WTC11 (cell line): ENCODE measurements at places on chromosomes 2 and 18.
A peak's percentile ranks its signal among the peaks of the same experiment; 100 is the strongest.

GRCh38 chr2:66387016-66387753, 47.7 kb upstream of the MEIS1 start:
- H3K27ac ChIP-seq: no peak overlapping the region
- no peak for DNase-seq
- H3K27me3 ChIP-seq: no peaks in the 10 kb centered on the region
- peaks cover under 1% of the 10 kb centered on the region; the same call in 1 of the 2 replicates for H3K36me3 ChIP-seq

GRCh38 chr2:215749092-215749957, 264.0 kb downstream of the MREG start:
- DNase-seq: no peak
- H3K4me3 ChIP-seq: no peak overlapping the region
- no peaks in the 10 kb centered on the region for H3K4me1 ChIP-seq
- no peak overlapping the region for H3K27ac ChIP-seq
- H3K27me3 ChIP-seq: no peaks in the 10 kb centered on the region

DNA sequence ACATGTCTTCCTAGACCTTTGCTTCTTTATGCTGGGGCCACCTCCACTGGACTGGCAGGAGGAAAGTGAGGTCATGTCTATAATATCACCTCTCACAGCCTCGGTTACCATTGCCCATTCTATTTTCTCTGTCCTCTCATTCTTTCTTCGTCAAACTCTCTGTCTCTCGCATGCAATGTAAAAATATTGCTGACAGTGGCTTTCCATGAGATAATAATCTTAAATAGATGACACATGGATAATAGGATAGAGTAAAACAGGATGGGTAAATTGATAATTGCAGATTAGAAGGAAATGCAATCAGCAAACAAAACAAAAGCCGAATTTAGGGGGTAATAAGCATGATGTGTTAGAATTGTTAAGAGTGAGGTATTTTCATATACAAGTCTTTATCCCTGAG, 215.7 kb upstream of the PARD3B start:
- no peaks in the 10 kb centered on the region for H3K36me3 ChIP-seq
- H3K4me3 ChIP-seq: no peak overlapping the region
- no peaks in the 10 kb centered on the region for H3K27me3 ChIP-seq

DNA sequence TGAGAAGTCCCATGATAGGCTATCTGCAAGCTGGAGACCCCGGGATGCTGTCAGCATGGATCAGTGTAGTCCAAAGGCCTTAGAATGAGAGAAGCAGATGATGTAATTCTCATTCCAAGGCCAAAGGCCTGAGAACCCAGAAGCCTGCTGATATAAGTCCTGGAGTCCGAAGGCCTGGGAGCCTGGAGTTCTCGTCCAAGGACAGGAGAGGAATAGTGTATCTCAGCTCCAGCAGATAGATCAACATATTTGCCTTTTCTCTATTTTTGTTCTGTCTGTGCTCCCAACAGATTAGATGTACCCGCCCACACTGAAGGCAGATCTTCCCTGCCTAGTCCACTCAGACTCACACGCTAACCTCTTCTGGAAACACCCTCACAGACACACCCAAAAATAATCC, 454.9 kb upstream of the CHAC2 start:
- no peak overlapping the region for H3K4me3 ChIP-seq
- no peaks in the 10 kb centered on the region for H3K27me3 ChIP-seq
- H3K36me3 ChIP-seq: no peaks in the 10 kb centered on the region
- DNase-seq: no peak
- no peak overlapping the region for H3K27ac ChIP-seq

- no peak overlapping the region for H3K4me3 ChIP-seq
- H3K27me3 ChIP-seq: no peaks in the 10 kb centered on the region; the same call in 1 of the 2 replicates
- no peaks in the 10 kb centered on the region; the same call in 1 of the 2 replicates for H3K36me3 ChIP-seq
- H3K4me1 ChIP-seq: no peaks in the 10 kb centered on the region
These were observed 1329.7 kb upstream of the SLC39A10 start for GRCh38 chr2:194327196-194327888.

DNA sequence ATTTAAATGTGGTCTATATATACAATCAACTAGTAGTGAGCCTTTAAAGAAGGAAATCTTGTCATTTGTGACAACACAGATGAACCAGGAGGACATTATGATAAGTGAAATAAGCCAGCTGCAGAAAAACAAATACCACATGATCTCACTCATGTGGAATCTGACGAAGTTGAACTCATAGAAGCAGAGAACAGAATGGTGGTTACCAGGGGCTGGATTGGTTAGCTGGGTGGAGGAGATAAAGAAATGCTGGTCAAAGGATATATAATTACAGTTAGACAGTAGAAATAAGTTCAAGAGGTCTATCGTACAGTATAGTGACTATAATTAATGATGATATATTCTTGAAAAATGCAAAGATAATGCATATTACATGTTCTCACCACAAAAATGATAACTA, 267.9 kb downstream of the FBXO15 start:
- DNase-seq: no peak
- no peak overlapping the region for H3K4me3 ChIP-seq
- no peak overlapping the region for H3K27ac ChIP-seq
- H3K27me3 ChIP-seq: no peaks in the 10 kb centered on the region; the same call in 1 of the 2 replicates

GRCh38 chr2:64220265-64220664, 76.0 kb upstream of the PELI1 start:
- no peak overlapping the region for H3K4me3 ChIP-seq
- H3K27ac ChIP-seq: peak overlapping the region; percentile 72
- no peaks in the 10 kb centered on the region for H3K27me3 ChIP-seq
- H3K4me1 ChIP-seq: peaks cover 44% of the 10 kb centered on the region
- DNase-seq: no peak

DNA sequence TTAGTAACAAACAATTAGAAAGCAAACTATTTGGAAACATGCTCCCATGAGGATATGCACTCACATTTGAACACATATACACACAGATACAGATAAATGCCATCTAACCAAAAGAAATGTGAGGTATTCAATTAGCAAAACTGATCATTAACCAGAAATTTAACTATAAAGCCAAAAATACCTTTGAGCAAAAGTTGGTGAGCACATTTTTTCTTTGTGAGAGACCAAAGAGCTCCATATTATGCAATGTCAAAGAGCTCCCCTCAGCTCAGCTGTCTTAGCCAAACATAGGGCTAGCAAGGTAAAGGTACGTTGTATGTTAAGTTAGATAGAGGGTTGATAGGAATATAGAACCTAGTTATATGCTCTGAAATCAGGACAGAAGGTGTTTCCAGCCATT, 43.8 kb downstream of the CYBRD1 start:
- H3K27me3 ChIP-seq: no peaks in the 10 kb centered on the region; the same call in 1 of the 2 replicates
- H3K27ac ChIP-seq: no peak overlapping the region
- H3K4me3 ChIP-seq: no peak overlapping the region
- no peak for DNase-seq
- no peaks in the 10 kb centered on the region for H3K36me3 ChIP-seq
- H3K4me1 ChIP-seq: peaks cover 10% of the 10 kb centered on the region

DNA sequence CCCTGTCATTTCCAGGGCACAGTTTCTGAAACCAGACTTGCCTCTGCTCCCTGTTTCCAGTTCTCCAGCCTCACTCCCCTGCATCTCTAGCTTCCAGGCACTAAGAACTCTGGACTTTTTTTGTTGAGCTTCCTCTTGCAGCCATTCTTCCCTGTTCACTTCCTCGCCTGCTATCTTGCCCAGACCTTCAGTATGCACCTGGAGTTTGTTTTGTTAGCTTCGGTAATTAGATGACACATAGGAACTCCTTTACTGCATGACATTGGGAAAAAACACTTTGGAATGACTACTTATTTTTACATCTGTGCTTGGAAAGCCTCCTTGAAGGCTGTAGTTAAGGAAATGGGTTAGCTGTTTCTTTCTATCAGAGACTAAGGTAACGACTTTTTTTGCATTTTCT, 35.2 kb downstream of the OTOF start:
- H3K27me3 ChIP-seq: no peaks in the 10 kb centered on the region; the same call in 1 of the 2 replicates
- no peak for DNase-seq
- no peak overlapping the region for H3K27ac ChIP-seq
- no peaks in the 10 kb centered on the region for H3K4me1 ChIP-seq

GRCh38 chr2:191436368-191437055, 191.3 kb downstream of the MYO1B start:
- no peak for DNase-seq
- no peaks in the 10 kb centered on the region for H3K4me1 ChIP-seq
- no peak overlapping the region; the same call in 1 of the 2 replicates for H3K27ac ChIP-seq

DNA sequence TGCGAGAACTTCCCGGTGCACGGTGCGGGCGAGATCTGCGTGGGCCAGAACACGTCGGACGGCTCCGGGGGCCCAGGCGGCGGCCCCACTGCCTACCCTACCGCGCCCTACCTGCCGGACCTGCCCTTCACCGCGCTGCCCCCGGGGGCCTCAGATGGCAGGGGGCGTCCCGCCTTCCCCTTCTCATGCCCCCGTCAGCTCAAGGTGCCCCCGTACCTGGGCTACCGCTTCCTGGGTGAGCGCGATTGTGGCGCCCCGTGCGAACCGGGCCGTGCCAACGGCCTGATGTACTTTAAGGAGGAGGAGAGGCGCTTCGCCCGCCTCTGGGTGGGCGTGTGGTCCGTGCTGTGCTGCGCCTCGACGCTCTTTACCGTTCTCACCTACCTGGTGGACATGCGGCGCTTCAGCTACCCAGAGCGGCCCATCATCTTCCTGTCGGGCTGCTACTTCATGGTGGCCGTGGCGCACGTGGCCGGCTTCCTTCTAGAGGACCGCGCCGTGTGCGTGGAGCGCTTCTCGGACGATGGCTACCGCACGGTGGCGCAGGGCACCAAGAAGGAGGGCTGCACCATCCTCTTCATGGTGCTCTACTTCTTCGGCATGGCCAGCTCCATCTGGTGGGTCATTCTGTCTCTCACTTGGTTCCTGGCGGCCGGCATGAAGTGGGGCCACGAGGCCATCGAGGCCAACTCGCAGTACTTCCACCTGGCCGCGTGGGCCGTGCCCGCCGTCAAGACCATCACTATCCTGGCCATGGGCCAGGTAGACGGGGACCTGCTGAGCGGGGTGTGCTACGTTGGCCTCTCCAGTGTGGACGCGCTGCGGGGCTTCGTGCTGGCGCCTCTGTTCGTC, 1.7 kb downstream of the FZD7 start:
- no peak overlapping the region for H3K4me3 ChIP-seq
- no peaks in the 10 kb centered on the region; the same call in 1 of the 2 replicates for H3K36me3 ChIP-seq
- peak; percentile 62 for DNase-seq
- peaks cover 47% of the 10 kb centered on the region for H3K4me1 ChIP-seq

DNA sequence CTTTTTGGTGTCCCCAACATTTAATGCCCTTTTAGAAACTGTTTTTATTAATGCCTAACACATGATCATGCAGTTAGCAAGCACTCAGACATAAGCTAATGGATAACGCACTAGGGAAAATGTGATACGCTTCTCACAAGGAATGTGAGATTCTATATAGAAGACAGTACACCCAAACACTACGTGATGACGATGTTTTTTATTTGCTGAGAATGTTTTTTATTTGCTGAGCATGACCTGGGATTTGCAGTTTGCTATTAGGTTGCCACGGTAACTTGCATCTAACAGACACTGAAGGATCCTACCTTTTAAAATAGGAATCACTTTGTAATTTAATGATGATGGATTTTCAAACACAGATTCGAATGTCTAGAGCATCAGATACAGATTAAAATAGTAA, 4.9 kb downstream of the SMC6 start:
- DNase-seq: no peak
- H3K4me1 ChIP-seq: peaks cover 47% of the 10 kb centered on the region
- peak overlapping the region; percentile 26 for H3K4me3 ChIP-seq
- peak overlapping the region; percentile 53; the same call in 1 of the 2 replicates for H3K27ac ChIP-seq

- no peak overlapping the region for H3K4me3 ChIP-seq
- H3K4me1 ChIP-seq: peaks cover 16% of the 10 kb centered on the region
- H3K27ac ChIP-seq: no peak overlapping the region
These were observed 137.7 kb upstream of the UNC80 start for GRCh38 chr2:209633911-209634310.

GRCh38 chr2:208671284-208671683, 264.7 kb downstream of the PTH2R start:
- no peaks in the 10 kb centered on the region for H3K27me3 ChIP-seq
- H3K4me1 ChIP-seq: peaks cover 17% of the 10 kb centered on the region
- no peak overlapping the region for H3K4me3 ChIP-seq

DNA sequence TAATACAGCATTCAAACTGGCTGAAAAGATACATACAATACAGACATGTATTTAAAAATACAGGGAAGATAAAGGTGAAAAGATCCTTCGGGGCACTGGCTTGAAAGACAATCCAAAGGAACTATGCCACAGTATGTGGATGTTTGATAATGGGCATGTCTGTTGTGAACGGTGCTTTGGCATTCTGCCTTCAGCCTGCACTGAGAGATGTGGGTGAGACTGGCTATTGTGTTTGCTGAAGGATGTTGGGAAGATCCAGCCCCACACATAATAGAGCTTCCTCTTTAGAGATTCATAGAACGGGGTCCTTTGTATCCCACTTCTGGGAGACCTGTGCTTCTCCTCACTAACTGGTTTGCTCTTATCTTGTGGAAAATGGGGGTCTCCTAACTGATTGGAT, 65.1 kb upstream of the CXCR4 start:
- H3K4me1 ChIP-seq: no peaks in the 10 kb centered on the region
- no peaks in the 10 kb centered on the region for H3K36me3 ChIP-seq
- H3K27ac ChIP-seq: no peak overlapping the region
- no peak overlapping the region for H3K4me3 ChIP-seq
- DNase-seq: no peak
